ENCODE measurements at places on chromosomes 11 and 22.

DNA sequence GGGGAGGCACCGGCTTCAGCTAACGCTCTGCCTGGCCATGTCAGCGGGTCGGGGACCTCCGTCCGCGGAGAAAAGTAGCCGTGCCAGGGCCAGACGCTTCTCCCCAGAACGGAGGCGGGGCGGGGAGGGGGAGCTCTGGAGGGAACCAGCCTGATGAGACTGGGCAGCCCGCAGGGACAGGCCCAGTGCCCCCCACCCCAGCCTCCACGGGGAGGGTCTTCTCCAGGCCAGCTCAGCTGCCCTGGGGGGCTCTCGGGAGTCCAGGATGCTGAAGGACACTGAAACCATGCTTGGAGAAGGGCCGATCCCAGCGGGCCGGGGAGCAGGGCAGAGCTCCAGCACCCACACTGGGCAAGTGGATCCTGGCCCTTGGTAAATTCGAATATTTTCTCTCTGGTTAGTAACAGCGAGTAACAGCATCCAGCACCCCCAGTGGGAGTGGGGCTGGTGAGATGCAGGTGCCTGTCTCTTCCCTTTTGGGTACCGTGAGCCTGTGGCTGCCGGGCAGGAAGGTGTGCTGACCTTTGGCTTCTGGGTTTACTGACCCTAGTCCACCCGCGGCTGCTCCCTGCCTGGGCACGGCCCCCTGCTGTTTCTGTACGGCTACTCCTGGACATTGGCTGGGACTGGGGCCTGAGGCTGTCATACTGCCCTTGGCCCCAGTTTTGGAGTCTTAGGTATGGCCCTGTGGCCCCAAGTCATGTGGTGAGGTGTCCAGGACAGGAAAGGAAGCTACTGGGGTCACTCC is 35.8 kb downstream of the GRAMD4 start:
- no peak for DNase-seq

- no peak for DNase-seq
Observed at GRCh38 chr11:93942176-93942575, 79.0 kb upstream of the HEPHL1 start.

GRCh38 chr11:127507851-127508250 is 507.3 kb upstream of the KIRREL3 start:
- DNase-seq = no peak

GRCh38 chr11:132301900-132302299 is 931.5 kb downstream of the NTM start:
- no peak for DNase-seq

GRCh38 chr22:23720855-23721254 is 30.0 kb downstream of the RGL4 start:
- no peak for DNase-seq

DNA sequence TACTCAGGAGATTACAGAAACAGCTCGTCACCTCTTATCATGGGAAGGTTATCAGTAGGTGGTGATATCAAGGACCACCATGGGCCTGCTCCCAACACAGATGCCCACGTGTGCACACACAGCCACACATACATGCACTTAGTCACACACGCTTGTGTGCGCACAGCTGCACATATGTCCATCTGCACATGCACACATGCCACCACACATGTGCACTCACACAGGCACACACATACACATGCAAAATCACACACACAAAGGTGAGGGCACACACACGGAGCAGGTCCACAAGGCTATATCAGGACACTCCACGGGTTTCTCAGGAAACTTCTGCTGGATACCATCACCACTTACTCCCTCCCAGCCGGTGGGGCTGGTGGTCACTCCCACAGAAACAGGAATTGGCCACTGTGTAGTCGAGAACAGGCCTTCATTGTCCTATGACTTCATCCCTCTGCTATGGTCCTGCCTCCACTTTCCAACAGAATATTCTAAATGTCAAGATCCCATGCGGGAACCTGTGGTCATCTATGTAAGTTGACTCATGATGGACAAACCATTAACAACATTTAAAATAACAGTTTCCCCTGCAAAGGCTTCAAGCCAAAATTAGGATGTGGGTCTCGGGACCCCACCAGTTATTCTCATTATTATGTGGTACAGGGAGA is 2.2 kb downstream of the C11orf24 start:
- no peak for DNase-seq

- no peak for DNase-seq
Observed at GRCh38 chr11:34787895-34788294, 128.3 kb downstream of the APIP start.

DNA sequence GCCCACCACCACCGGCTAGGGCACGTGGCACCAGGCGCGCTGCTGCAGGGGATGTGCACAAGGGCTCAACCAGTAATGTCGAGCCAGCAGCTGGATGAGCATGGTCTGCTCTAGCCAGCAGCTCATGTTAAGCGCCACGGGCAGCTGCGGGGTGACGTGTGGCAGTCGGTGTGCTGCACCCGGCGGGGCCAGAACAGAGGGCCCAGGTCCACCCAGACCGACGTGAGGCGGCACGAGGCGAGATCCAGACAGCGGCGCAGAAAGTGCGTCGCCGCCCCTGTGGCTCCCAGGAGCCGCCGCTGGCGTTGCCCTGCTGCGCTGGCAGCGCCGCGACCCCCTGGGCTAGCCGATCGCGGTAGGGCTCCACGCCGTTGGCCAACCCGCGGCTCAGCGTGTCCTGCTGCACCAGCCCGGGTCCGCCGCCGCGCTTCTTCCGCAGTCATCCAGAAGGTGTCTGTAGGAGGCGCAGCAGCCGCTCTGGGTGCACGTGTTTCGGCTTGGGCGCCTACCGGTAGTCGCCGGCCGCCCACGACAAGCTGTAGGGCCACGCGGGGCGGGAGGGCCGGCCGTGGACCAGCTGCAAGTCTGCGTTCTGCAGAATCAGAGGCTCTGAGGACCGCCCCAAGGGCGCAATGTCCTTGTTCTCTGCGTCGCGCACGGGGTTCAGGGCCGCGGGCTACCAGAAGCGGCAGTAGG is 4.6 kb upstream of the GALR3 start:
- DNase-seq = no peak

GRCh38 chr11:120199613-120200012 is 11.2 kb upstream of the OAF start:
- no peak for DNase-seq

DNA sequence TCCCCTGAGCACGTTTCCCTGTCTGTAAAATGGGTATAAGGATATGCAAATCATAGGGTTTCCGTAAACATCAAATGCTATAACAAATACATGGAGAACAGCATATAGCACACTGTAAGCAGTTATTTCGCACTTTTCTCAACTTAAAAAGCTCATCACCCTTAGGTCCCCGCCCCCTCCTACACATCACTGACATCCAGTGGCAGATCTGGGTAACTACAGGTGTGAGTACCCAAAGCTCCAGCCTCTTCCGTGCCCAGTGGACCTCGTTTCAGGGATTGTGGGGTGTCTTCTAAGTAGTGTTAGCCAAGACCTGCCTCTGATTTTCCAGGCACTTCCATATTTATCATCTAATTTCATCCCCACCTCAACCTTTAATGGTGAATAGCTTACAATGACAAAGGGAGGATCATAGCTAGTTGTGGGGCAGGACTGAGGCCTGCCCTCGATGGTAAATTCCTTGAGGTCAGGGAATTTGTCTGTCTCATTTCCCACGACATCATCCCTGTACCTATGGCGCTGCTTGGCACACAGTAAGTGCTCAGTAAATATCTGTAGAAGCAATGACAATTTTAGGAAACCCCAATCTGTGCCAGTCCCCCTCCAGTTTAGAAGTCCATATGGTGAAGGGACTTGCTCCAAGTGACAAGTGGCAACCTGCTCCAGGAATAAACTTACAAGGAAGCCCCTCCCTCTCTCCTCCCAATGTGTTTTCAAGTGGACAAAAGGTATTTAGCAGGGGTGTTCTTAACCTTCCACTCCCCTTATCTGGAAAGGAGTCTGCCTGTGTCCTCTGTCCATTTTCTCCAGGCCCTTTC is 340.5 kb downstream of the TENM4 start:
- no peak for DNase-seq

DNA sequence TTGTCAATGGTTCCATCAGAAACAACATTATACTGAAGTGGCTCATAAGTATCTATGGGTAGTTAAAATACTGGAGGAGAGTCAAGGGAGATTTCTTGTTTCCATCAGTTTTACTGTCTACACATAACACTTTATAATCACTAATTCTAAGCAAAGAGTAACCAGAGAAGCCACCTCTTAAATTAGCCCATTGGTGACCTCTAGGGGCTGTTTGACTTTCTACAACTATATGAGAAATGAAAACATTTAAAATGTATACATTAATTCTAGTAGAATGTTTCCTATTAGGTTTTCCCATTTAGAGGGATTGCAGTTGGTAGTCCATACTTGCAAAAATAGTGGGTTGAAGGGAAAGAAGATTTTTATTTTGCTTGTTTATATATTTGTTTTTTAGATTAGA is 504.3 kb downstream of the FAM181B start:
- no peak for DNase-seq

DNA sequence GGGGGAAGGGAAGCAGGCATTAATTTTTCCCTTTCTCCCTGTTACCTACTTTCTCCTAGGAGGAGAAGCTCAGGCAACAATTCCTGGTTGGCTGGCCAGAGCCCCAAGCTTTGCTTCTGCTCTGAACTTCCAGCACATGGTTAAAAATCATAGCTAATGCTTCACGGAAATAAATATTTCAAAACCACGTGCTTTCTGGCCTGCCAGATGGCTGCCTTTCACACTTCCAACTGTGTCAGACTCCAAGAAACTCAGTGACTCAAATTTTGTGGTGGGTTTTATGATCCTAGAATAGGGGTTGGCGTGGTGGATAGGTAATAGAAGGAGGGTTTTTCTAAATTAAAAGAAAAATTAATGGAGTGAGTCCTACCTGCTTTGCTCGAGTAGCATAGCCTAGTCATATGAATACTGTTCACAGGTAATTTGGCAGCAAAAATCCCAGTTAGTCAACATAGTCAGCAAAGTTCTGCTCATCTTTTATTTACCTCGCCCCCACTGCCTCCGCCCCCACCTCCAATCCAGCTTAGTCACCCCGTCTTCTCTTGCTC is 58.6 kb downstream of the SC5D start:
- no peak for DNase-seq

DNA sequence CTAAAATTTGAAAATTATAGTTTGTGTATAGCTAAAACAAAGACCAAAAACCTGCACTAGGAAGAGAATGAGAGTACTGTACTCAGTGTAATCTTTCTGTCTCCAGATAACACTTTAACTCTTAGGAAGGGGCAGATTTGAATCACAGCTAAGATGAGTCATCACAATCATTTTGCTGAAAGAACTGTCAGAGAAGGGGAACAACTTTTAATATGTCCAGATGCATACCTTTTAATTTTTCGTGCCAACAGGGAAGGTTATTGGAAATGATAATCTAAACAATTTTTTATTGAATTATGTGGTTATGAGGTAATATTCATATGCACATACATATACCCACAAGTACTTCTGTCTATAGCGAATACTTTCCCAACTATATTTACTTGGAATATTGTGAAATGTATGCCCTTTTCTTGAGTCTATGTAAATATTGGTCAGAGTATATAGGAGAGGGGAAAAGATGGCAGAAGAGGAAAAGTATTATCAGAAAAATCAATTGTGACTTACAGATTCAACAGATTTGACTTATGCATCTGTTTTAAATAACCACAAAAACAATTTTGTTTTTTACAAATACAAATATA is 51.1 kb upstream of the MUC15 start:
- DNase-seq = no peak

GRCh38 chr11:30459821-30460220 is 126.3 kb downstream of the MPPED2 start:
- no peak for DNase-seq

GRCh38 chr11:133815636-133816035 is 29.7 kb downstream of the SPATA19 start:
- no peak for DNase-seq

DNA sequence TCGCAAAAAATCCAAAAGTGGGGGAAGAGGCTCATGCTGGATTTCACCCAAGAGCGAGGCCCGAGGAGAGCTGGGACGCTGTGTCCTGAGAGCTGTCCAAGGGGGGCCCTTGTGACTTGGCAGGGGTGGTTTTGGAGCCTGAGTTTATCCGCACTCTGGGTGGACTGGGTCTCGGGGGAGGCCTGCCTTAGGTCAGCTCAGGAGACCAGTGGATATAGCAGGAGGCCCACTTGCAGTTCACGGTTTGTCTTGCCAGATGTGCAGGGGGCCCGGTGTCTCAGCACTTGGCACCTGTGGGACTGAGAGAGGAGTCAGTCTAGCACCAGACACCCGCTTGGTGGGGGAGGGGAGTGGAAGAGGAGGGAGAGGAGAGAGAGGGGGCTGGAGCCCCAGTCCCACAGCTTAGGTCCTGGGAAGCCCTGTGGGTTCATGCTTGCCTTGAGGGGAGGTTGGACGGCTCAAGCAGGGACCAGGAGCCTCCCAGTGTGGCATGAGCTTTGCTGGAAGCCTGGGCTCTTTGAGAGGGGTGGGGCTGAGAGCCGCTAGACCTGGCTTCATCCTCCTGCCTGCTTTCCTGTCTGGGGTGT is 33.4 kb downstream of the PARVB start:
- DNase-seq = no peak
